ENCODE measurements at places on chromosomes 11 and 22.

GRCh38 chr22:40922484-40923303 is 28.5 kb upstream of the RBX1 start:
- DNase-seq: peak; percentile 68

DNA sequence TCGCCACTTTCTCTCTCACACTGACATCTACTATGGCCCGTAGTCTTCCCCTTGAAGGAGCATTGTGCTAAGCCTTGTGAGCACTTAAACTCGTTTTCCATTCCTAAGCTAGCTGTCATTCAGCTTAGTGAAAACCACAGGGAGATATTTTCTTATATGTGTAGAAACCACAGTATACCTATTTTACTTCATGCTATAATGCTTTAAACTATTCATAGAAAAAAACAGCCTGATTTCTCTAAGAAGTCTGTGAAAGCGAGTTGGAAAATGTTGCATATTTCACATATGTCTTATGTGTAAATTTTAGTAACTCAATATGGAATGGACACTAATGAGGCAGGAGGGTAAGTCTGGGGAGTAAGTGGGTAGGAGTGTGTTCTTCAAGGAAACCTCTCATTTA is 194.3 kb upstream of the CTSC start:
- DNase-seq: no peak

DNA sequence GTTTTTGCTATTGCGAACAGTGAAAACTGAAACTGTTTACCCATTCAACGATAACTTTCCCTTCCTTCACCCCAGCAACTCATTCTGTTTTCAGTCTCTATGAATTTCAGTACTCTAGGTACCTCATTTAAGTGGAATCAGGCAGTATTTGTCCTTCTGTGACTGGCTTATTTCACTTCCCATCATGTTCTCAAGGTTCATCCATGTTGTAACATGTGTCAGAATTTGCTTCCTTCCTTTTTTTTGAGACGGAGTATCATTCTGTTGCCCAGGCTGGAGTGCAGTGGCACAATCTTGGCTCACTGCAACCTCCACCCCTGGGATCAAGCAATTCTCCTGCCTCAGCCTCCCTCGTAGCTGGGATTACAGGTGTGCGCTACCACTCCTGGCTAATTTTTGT is 23.7 kb downstream of the HTR3B start:
- no peak for DNase-seq

DNA sequence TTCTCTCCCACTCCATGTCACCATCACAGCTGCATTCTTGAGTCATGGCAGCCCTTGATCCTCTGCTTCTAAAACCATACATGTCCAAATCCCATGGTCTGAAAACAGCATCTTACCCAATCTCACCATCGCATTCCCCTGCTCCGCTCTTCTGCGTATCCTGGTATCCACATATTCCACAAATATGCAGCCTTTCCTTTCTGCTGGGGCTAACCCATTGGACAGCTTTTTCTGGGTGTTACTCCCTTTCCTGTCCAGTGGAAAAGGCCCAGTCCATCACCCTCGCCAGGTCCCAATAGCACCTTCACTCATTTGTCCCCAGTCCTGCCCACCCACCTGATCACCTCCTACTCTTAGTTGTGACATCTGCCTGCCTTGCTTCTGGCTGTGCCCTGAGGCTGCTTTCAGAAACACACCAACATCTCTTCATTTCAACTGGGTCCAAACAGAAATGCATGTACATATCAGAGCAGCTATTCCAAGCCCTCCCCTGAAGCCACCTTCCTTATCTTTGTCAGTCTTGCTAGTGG is 237.6 kb upstream of the TBCEL start:
- no peak for DNase-seq

- no peak for DNase-seq
These were observed 142.5 kb upstream of the HSD17B12 start for GRCh38 chr11:43537833-43538615.

DNA sequence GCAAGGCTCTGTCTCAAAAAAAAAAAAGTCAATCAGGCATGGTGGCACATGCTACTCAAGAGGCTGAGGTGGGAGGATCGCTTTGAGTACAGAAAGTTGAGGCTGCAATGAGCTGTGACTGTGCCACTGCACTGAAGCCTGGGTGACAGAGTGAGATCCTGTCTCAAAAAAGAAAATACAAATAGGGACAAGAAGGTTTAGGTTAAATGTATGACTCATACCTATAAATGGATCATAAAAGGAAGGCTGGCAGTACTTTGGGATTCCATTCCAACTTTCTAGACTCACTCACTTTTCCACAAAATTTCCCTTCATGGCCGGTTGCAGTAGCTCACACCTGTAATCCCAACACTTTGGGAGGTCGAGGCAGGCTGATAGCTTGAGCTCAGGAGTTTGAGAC is 25.6 kb upstream of the OSBP start:
- DNase-seq: no peak

DNA sequence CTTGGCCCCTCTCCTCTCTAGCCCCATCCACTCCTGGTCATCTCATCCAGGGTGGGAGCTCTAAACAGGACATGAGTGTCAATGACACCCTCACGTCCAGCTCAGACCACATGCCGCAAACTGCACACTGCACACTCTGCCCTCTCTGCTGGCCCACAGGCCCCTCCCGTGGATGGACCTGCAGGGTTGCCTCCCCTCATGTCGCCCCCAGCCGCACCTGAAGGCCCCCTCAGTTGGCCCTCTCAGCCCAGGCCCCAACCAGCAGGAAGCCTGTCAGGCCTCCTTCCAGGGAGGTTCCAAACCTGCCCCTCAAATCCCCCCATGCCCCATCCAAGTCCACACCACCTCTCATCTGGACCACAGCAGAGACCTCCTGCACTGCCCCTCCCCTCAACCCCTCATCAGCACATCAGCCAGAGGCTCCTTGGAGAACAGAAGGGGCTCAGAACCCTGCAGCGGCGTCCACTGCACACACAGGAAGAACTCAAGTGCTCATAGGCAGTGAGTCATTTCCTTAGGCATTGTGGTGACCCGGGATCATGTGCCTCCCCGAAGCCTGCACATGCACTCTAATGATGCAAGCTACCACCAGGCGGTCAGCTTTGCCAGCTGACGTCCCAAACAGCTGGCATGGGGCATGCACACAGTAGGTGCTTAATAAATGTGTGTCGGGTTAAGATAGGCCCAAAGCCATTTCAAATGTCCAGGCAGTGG is 12.9 kb upstream of the CDKN1C start:
- DNase-seq: peak; percentile 95

GRCh38 chr11:69380451-69380901 is 86.5 kb downstream of the MYEOV start:
- DNase-seq: no peak

GRCh38 chr22:19599626-19600243 is 75.5 kb upstream of the CLDN5 start:
- no peak for DNase-seq

- no peak for DNase-seq
These were observed 30.5 kb downstream of the ALG12 start for GRCh38 chr22:49887702-49888101.

GRCh38 chr11:17333799-17334586 is 17.6 kb upstream of the NCR3LG1 start:
- DNase-seq: no peak

GRCh38 chr11:15141381-15141780 is 26.7 kb downstream of the INSC start:
- no peak for DNase-seq

Measured in SK-MEL-5 (cell line).